ENCODE measurements at places on chromosomes 7 and 10.

GRCh38 chr10:119781498-119781897 is 55.6 kb downstream of the INPP5F start:
- DNase-seq = no peak

DNA sequence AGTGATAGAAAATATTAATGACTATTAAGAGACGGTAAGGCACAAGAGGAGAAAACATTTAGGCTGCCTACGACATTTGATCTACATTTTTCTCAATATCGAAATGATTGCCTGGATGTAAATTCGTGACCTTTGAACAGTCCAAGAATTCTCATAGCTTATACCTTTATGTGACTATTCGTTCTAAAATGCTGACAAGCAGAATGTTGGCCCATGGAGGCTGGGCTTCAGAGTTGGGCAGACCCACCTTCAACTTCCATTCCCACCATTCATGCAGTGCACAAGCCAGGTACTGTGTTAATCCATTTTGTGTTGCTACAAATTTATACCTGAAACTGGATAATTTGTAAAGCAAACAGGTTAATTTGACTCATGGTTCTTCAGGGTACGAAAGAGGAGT is 441.4 kb upstream of the COBL start:
- DNase-seq = no peak

- DNase-seq = no peak
Measured at GRCh38 chr10:58675321-58675720, 162.6 kb downstream of the BICC1 start.

- DNase-seq = no peak
Measured at GRCh38 chr10:100101192-100102076, 19.8 kb upstream of the CPN1 start.

DNA sequence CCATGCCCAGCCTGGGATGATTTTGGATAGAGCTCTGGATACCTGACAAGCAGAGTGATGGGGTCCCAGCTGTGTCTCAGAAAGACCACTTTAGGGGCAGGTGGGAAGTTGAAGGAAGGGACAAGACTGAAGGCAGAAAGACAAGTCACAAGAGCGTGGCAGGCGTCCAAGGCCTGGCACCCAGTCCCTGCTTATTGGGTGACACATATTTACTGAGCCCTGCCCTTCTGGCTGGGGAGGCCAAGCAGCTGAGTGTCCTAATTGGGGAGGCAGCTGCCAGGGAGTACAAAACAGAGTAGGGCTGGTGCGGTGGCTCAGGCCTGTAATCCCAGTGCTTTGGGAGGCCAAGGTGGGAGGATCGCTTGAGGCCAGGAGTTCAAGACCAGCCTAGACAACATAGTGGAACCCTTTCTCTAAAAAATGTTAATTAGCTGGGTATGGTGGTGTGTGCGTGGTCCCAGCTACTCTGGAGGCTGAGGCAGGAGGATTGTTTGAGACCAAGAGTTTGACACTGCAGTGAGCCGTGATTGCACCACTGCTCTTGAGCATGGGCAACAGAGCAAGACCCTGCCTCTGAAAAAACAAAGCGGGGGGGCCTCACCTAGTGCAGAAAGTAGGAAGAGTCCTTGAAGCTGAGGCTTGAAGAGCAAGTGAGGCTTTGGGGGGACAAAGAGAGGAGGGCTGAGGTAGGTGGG is 53.0 kb upstream of the GTF2I start:
- DNase-seq = no peak

- no peak for DNase-seq
Measured at GRCh38 chr10:126639084-126639483, 31.4 kb downstream of the C10orf90 start.

DNA sequence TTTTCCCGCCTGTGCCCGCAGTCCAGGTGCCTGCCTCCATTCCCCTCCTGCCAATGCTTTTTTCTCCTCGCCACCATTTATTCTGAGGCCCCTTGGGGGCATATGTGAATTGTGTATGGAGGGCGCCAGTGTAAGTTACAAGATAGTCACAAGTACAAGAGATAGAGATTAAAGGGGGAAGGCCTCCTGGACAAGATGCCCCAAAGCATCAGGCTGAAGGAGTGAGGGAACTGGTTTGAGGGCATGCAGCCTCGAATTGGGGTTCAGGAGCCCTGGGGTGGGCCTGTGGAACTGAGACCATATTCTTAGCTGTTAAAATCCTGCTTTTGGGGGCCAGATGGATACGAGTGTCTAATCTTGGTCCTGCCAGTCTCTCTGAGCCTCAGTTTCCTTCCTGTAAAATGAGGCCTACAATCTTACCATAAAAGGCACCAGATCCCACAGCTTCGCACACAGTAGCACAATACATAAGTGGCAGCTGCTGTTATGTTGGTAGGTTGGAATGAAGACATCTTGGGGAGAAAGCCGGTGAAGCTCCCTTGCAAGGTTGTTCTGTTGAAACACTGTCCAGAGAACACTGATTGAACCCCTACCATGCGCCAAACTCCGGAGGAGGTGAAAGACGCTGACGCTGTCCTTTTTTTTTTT is 545 bp upstream of the COMTD1 start:
- no peak for DNase-seq

DNA sequence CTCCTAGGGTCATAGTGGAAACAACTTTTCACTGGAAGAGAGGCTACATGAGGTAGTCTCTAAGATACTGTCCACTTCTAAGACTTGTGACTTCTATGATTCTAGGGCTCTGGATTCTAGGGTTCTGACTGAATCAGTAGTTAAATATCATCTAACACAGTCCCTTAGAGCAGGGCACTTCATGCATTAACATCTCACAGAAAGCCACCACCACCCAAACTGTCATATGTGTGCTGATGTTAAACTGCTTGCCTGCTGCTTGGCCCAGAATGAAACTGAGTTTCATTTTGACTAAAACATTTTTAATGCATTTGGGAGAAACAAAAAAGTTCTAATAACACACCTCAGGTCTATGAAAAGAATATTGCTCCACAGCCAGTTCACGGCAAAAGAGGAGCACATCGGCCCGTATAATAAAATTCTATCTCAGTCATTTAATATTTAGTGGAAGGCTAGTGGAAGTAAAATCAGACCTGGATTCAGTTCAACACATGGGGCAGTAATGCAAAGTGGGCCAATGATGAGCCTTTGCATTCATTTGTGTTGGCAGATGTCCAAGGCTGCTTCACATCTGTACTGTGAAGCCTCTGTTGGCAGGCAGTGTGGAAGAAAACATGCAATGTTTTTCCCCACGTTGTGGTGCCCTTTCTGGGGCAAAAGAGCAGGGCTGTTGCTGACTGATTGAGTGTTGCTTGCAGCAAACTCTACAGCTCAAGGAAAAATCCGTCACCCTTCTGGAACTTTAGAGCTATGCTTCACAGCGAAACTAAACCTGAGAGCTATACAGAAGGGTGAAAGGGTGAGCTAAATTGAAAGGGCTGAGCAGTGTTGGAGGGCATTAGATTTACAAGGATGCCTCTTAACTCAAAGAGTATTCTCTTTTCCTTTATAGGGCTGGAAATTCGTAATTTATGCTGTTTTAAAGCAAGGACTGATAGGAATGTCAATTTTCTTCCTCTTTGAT is 33.5 kb upstream of the AUTS2 start:
- no peak for DNase-seq

GRCh38 chr10:92688927-92689662 is 660 bp upstream of the HHEX start:
- DNase-seq = no peak

- no peak for DNase-seq
Measured at GRCh38 chr7:82624337-82624736, 180.8 kb upstream of the CACNA2D1 start.

GRCh38 chr10:50472914-50473313 is 150.8 kb downstream of the SGMS1 start:
- no peak for DNase-seq

GRCh38 chr7:44755698-44756627 is 7.3 kb downstream of the ZMIZ2 start:
- no peak for DNase-seq

DNA sequence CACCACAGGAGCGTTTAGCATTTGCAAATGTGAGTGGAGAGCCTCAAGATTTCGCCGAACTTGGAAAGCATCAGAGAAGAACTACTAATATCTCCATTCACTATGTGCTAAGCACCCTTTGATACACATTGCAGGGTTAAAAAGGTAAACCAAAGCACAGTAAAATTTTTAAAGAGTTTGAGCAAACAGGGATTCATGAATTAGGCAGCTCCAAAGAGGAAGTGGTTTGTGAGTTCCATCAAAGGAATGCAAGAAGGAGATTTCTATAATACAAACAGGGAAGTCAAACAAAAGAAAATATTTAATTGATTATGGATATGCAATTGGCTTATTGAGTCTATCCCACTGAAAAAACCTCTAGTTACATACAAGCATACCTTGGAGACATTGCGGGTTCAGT is 81.1 kb upstream of the TMEM72 start:
- no peak for DNase-seq

- DNase-seq = no peak
Measured at GRCh38 chr10:11881030-11881476, 57.9 kb downstream of the PROSER2 start.

DNA sequence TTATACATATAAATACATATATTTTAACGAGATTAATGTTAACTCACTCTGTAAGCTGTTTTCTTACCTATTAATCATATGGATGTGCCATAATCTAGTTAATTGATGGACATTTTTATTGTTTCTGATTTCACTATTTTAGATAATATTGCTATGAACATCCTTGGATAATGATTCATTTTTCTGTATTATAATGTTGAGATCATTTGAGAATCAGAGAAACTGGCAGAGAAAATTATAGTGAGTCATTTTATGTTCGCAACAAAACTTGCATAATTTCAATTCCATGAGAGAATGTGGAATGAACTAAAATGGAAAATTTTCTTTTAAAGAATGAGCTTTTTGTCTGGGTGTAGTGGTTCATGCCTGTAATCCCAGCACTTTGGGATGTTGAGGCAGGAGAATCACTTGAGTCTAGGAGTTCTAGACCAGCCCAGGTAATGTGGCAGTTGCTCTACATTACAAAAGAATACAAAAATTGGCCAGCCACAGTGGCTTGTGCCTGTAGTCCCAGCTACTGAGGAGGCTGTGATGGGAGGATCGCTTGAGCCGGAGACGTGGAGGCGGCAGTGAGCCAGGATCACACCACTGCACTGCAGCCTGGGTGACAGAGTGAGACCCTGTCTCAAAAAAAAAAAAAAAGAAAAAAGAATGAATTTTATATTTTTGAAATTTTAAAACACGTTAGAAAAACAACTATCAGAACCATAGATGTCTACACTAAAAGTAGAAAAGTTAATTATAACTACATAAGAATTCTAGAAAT is 40.5 kb downstream of the PAPSS2 start:
- DNase-seq = no peak

DNA sequence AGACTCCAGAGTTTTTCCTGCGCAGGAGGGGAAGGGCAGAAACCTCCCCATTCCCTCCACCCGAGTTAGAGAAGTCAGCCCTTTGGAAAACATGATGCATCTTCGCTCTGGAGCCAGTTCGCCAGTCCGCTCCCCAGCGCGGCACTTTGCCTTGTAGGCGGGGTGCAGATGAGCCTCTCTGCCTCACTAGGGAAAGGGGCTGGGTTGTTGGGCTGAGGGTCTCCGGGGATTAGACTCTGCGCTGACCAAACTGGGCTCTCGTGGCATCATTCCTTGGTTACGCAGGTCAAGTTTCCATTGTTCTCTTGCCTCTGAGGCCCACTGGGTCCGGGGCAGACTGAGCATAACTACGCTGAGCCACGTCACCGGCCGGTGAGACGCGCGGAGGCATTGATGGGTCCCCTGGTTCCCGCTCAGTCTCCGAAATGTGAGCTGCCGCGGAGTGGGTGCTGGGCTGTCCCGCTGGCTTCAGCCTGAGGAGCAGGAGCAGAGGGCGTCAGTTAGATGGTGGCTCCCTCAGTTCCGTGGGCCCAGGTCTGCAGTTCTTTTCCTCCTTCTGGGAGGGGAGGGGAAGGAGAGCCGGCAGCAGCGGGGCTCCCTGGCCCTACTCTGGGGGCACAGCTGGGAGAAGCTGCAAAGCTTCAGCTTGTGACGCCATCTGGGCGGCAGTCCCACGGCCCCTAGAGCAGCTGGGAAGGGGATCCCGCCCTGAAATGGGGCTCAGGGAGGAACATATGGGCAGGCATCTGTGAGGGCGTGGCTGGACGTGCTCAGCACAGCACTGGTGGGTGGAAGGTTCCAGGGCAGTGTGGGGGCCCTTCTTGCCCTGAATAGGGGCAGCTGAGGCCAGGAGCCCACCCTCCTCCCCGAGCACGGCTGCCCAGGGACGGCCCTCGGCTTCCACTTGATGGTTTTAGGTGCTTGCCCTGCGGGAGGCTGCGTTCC is 121.3 kb upstream of the BTBD16 start:
- DNase-seq = no peak

GRCh38 chr7:39526666-39527065 is 39.5 kb upstream of the YAE1 start:
- DNase-seq = no peak

GRCh38 chr7:130959743-130960207 is 225.8 kb upstream of the KLF14 start:
- DNase-seq = no peak

DNA sequence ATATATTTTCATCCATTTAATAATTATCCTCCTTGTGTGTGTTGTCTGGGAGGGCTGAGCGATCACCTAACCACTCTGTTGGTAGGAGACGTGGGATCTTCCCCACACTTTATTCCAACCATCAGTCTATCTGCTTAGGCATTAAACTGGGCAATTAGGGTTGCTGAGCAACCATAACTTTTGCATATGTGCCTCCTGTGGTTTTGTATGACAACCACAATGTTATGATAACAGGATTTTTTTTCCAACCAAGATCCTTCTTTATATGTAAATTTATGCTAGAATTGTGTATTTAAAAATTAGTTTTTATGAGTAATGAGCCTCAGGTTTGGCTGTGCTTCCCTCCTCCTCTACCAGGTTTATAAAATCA is 495.0 kb upstream of the MGMT start:
- DNase-seq = no peak

DNA sequence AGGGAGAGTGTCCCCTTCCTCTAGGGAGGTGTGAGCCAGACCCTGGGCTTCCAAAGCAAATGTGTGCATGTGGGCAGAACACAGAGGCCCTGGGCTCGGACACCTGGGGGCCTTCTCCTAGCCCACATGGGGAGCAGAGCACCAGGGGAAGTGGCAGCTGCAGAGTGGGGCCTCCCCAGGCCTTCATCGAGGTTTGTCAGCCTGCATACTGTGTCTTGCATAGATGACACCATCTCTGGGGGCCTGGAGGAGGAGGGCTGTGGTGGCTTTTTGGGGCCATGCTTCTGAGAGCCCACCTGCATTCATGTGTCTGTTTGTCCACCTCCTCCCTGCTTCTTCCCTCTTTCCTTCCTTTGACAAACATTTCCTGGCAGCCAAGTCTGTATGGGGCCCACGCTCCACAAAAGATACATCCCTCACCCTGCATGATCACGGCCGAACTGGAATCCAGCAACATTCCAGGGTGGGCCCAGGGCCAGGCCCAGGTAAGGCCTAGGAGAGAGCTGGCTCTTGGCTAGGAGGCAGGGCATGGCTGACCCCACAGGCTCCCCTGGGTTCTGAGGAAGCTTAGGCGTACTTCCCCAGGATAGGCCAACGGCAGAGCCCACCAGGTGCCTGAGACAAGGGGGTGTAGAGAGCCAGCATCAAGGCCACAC is 79.2 kb downstream of the ZMIZ1 start:
- no peak for DNase-seq
